ENCODE measurements at places on chromosomes 2 and 18.

- H3K4me3 ChIP-seq: no peak overlapping the region
- H3K27me3 ChIP-seq: peaks cover 2% of the 10 kb centered on the region
- no peaks in the 10 kb centered on the region for H3K36me3 ChIP-seq
- H3K4me1 ChIP-seq: no peaks in the 10 kb centered on the region
- DNase-seq: no peak
Measured at GRCh38 chr18:25171334-25171733, 180.6 kb downstream of the ZNF521 start.

- no peak for DNase-seq
- H3K4me1 ChIP-seq: no peaks in the 10 kb centered on the region
- no peak overlapping the region for H3K4me3 ChIP-seq
- H3K36me3 ChIP-seq: no peaks in the 10 kb centered on the region
- H3K27ac ChIP-seq: no peak overlapping the region
- H3K27me3 ChIP-seq: no peaks in the 10 kb centered on the region
Measured at GRCh38 chr2:48856144-48856543, 100.6 kb upstream of the LHCGR start.

DNA sequence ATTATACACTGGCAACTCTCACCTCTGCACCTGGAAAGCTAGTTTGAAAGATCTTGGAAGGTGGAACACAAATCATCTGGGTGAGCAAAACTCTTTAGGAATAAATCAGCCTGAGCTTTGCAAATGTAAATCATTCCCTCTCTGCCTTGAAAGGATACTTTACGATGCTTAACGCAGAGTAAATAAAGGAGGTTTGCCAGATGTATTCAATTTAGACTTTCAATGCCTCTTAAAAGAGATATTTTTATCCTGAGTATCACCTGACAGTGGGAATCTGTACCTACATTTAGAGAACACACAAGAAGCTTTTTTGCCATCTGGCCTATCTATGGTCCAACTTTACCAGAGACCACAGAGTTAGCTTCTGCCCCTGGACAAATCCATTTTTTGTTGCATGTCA, 983.2 kb upstream of the CDH2 start:
- H3K36me3 ChIP-seq: no peaks in the 10 kb centered on the region
- H3K27ac ChIP-seq: no peak overlapping the region
- DNase-seq: no peak
- no peaks in the 10 kb centered on the region for H3K27me3 ChIP-seq
- H3K4me1 ChIP-seq: no peaks in the 10 kb centered on the region

GRCh38 chr2:479031-479430, 191.1 kb upstream of the ALKAL2 start:
- H3K27me3 ChIP-seq: peaks cover 14% of the 10 kb centered on the region
- no peaks in the 10 kb centered on the region for H3K36me3 ChIP-seq
- H3K27ac ChIP-seq: no peak overlapping the region
- no peaks in the 10 kb centered on the region for H3K4me1 ChIP-seq
- H3K4me3 ChIP-seq: no peak overlapping the region

DNA sequence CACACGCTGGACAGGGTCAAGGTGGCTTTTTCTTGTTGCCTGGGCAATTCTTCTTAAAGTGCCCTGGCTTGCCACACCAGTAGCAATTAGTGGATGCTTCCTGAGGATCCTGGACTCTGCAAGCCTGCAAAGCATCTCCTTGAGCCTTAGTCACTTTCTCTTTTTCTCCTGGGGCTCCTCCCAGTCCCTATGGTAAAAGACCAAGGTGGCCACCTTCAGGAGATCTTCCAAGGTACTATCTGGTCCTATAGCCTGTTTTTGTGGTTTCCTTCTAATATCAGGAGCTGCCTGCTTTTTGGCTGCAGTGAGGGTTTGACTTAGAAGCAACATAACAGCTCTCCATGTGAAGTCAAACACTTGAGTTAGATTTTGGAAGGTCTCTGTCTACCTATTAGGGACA, 33.3 kb upstream of the GMCL1 start:
- no peaks in the 10 kb centered on the region for H3K27me3 ChIP-seq
- H3K4me1 ChIP-seq: peaks cover 18% of the 10 kb centered on the region
- H3K36me3 ChIP-seq: peaks cover 11% of the 10 kb centered on the region
- no peak for DNase-seq
- no peak overlapping the region for H3K4me3 ChIP-seq
- no peak overlapping the region for H3K27ac ChIP-seq

- DNase-seq: no peak
- peaks cover 12% of the 10 kb centered on the region for H3K27me3 ChIP-seq
- no peaks in the 10 kb centered on the region for H3K36me3 ChIP-seq
- no peak overlapping the region for H3K27ac ChIP-seq
- no peak overlapping the region for H3K4me3 ChIP-seq
Measured at GRCh38 chr2:176535467-176536113, 266.3 kb downstream of the MTX2 start.

- peaks cover 18% of the 10 kb centered on the region for H3K4me1 ChIP-seq
- H3K4me3 ChIP-seq: no peak overlapping the region
- H3K27ac ChIP-seq: no peak overlapping the region
- no peaks in the 10 kb centered on the region for H3K36me3 ChIP-seq
Measured at GRCh38 chr18:48852292-48852691, 98.5 kb downstream of the SMAD7 start.

GRCh38 chr2:233820774-233821105, 33.6 kb downstream of the HJURP start:
- no peak for DNase-seq
- no peaks in the 10 kb centered on the region for H3K36me3 ChIP-seq
- H3K27ac ChIP-seq: no peak overlapping the region
- H3K27me3 ChIP-seq: peaks cover 9% of the 10 kb centered on the region
- H3K4me1 ChIP-seq: no peaks in the 10 kb centered on the region
- H3K4me3 ChIP-seq: no peak overlapping the region

DNA sequence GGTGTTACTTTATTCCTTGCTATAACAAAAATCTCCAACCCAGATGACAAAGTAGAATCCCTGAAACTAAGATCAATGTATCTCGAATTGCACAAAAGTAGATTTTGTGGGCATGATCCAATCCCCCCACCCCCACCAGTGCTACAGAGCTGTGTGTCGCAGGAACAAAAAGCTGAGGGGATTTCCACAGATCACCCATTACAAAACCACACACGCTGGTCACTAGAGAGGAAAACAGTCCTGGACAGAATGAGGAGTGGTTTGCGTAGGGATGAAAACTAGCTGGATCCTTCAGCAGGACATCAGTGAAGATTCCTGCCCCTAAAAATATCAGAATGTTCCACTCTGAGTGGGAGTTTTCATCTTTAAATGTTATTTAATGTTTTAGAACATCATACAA, 165.3 kb upstream of the STK17B start:
- no peak for DNase-seq
- no peaks in the 10 kb centered on the region for H3K4me1 ChIP-seq
- H3K27me3 ChIP-seq: peaks cover 15% of the 10 kb centered on the region
- H3K4me3 ChIP-seq: no peak overlapping the region

GRCh38 chr2:145026456-145027455, 506.8 kb upstream of the ZEB2 start:
- H3K36me3 ChIP-seq: no peaks in the 10 kb centered on the region
- no peak for DNase-seq
- H3K4me1 ChIP-seq: no peaks in the 10 kb centered on the region
- H3K27ac ChIP-seq: no peak overlapping the region
- H3K4me3 ChIP-seq: no peak overlapping the region

- H3K4me3 ChIP-seq: no peak overlapping the region
- H3K27ac ChIP-seq: no peak overlapping the region
- no peaks in the 10 kb centered on the region for H3K27me3 ChIP-seq
- no peaks in the 10 kb centered on the region for H3K36me3 ChIP-seq
- no peak for DNase-seq
- no peaks in the 10 kb centered on the region for H3K4me1 ChIP-seq
Measured at GRCh38 chr18:24333084-24333483, 64.5 kb downstream of the OSBPL1A start.

- H3K36me3 ChIP-seq: no peaks in the 10 kb centered on the region
- no peak overlapping the region for H3K4me3 ChIP-seq
- no peak overlapping the region for H3K27ac ChIP-seq
- peaks cover 2% of the 10 kb centered on the region for H3K4me1 ChIP-seq
- DNase-seq: no peak
- peaks cover 26% of the 10 kb centered on the region for H3K27me3 ChIP-seq
Measured at GRCh38 chr2:109175350-109175678, 46.3 kb downstream of the SH3RF3 start.

DNA sequence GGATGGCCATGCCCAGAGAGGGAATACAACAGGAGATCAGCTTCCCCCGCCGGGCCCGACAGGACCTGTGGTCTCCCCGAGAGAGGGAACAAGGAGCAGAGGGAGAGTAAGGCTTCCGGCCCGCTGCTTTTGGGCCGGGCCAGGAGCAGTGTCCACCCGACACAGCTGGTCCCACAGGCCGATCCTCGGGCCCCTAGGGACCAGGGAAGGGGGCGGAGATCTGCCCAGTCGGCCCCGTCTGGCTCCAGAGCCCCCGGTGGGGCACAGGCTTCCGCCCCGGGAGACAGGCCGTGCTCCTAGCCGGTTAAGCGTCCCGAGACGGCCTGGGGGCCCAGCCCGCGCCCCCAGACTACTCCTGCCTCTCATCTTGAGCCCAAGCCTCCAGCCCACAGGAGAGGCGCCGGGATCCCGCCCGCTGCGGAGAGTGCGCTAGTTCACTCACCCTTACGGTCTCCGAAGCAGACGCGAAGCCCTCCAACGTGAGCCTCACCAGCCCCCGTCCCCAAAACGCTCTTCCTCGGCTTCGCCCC, at the start of gene MCFD2:
Gene MCFD2, minus strand, starts transcription at position 526 of the 530 bp plus-strand sequence. CDS start 6,635 bp downstream, outside the sequence.
- H3K36me3 ChIP-seq: peaks cover 21% of the 10 kb centered on the region

DNA sequence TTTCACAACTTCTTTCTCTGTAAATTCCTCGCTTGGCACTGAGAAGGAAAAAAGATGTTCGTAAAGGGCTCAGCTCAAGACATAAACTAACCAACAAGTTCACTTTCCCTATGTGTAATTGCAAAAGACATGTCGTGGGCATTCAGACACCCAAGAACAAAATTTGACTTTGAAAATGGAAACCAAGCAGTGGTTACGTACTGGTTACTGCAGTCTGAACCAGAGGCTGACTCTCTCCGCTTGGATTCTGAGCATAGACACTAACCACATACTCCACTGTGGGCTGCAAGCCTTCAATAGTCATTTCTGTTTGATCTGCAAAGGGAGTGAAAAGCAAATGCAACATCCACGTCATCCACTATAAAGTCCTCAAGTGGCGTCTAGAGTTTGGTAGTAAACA, 53.9 kb downstream of the FN1 start:
- no peak overlapping the region for H3K27ac ChIP-seq

DNA sequence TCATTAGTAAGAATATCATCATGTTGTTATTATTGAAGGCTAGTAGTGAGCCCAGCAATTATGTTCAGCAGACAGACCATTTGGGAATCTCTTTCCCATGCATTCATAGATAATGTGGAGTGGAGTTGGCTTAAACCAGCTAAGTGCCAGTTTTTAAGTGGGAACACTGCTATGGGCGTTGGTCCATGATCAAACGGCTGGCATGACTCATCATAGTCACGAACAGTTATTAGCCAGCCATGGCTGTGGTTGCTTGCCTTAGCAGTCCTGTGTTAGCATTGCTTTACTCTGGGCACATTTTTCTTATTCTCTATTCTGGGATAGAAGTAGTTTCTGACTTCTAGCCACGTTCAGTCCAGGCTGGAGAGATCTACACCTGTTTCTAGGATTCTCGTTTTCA, 17.7 kb downstream of the EIF4E2 start:
- no peak overlapping the region for H3K4me3 ChIP-seq
- H3K27me3 ChIP-seq: no peaks in the 10 kb centered on the region
- H3K36me3 ChIP-seq: peaks cover 57% of the 10 kb centered on the region
- H3K4me1 ChIP-seq: peaks cover 5% of the 10 kb centered on the region
- no peak for DNase-seq

DNA sequence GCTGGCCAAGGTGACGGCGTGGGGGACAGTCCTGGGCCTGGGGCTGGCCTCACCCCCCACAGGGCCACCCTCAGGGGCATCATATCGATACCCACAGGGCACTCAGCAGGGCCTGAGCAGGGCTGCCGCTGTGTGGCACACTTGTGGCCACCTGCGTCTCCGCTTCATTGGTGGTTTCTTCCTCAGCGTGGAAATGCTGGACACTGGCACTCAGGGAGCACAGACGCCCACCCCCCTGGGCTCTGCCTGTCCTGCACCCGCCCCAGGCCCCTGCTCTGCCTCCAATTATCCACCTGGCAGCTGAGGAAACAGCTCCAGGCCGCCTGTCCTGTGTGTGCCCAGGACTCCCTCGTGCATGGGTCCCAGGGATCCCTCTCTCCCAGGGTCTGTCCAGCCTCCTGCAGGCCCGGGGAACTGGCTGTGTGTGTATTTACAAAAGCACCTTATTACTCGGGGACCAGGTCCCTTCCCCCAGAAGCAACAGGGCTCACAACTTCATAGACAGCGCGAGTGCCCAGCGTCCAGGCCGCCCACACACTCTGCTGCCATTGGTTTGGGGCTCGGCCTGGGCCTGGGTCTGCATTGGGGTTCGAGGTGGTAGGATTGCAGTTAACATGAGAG, 13.1 kb downstream of the CROCC2 start:
- DNase-seq: no peak
- H3K27ac ChIP-seq: no peak overlapping the region
- H3K36me3 ChIP-seq: no peaks in the 10 kb centered on the region
- H3K27me3 ChIP-seq: peaks cover 7% of the 10 kb centered on the region
- H3K4me1 ChIP-seq: no peaks in the 10 kb centered on the region

DNA sequence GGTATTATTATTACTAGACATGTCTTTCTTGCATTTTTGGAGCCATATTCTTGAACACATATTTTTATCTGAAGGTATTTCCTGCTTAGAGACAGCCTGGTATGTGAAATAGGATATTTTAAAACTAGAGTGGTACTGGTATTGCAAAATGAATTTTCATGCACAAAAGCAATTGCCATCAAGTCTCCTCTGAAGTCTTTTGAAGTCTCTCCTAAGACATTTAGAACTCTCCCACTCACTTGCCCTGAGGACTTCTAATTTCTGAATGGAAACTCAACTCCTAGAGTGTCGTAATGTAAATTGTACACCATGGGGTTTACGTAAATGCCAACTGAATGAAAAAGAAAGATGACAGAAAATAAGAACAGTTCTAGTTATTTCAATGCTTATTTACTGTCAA, 967.0 kb downstream of the DCDC2C start:
- H3K4me3 ChIP-seq: no peak overlapping the region
- H3K4me1 ChIP-seq: no peaks in the 10 kb centered on the region
- no peak for DNase-seq

GRCh38 chr2:192411755-192412154, 217.0 kb upstream of the TMEFF2 start:
- H3K36me3 ChIP-seq: no peaks in the 10 kb centered on the region
- H3K4me3 ChIP-seq: no peak overlapping the region
- no peaks in the 10 kb centered on the region for H3K27me3 ChIP-seq
- no peak overlapping the region for H3K27ac ChIP-seq
- no peaks in the 10 kb centered on the region for H3K4me1 ChIP-seq

GRCh38 chr2:187912950-187913349, 358.7 kb upstream of the TFPI start:
- DNase-seq: no peak
- no peak overlapping the region for H3K27ac ChIP-seq

GRCh38 chr2:200300065-200300464, 6.4 kb upstream of the SPATS2L start:
- no peak overlapping the region for H3K4me3 ChIP-seq
- peaks cover 8% of the 10 kb centered on the region for H3K4me1 ChIP-seq
- no peak overlapping the region for H3K27ac ChIP-seq
- DNase-seq: no peak
- H3K36me3 ChIP-seq: no peaks in the 10 kb centered on the region
- H3K27me3 ChIP-seq: peaks cover 16% of the 10 kb centered on the region
